Cerebellar cortex (tissue), 1 donor: ENCODE measurements at places on chromosomes 2 and 18.

GRCh38 chr18:12769644-12770440, 67.0 kb downstream of the PSMG2 start:
- DNase-seq = no peak

DNA sequence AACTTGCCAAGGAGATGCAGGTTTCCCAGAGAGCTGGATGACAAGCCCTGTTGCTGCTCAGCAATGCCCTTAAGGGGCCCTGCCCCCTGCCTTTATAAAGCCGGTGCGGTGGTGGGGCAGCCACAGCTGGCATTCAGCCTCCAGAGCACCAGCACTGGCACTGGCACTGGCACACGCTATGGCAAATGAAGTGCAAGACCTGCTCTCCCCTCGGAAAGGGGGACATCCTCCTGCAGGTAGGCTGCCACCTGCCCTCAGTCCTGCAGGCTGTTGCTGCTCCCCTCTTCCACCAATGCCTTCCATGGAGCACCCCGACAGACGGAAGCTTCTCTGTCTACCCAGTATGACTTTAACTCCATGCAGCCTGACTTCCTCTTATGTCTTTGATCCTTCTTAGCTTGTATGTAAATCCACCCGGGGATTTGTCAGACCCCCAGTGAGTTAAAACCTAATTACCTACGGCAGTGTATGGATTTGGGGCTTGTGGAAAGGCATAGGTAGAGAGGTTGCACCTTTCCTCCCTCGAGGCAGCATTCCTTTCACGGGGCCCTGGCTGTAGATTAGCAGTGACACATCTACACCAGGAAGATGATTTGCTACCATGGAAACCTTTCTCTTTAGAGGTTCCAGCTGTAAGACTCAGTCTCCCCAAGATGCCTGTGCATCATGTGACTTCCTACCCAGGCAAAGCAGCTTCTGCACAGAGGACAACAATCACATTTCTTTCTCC, at the start of gene DAPL1:
DAPL1 (plus strand) TSS at position 123 of the 730 bp plus-strand sequence; CDS start at position 179, 56 bp downstream.
- DNase-seq = no peak

GRCh38 chr18:45343365-45343764, 271.9 kb upstream of the SLC14A2 start:
- no peak for DNase-seq

DNA sequence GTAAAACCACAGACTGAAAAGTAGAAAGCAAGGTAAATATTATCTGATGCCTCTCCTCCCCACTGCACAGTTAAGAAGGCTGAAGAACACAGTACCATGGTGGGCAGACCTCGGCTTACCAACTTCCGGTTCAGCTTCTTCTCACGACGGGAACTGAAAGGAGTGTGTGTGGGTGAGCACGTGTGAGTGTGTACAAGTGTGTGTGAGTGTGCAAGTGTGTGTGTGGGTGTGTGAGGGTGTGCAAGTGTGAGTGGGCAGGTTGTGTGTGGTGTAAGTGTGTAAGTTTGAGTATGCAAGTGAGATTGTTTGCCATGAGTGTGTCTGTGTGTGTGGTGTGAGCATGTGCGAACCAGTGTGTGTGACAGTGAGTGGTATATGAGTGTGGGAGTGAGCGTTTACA, 103.5 kb downstream of the ADD2 start:
- no peak for DNase-seq

DNA sequence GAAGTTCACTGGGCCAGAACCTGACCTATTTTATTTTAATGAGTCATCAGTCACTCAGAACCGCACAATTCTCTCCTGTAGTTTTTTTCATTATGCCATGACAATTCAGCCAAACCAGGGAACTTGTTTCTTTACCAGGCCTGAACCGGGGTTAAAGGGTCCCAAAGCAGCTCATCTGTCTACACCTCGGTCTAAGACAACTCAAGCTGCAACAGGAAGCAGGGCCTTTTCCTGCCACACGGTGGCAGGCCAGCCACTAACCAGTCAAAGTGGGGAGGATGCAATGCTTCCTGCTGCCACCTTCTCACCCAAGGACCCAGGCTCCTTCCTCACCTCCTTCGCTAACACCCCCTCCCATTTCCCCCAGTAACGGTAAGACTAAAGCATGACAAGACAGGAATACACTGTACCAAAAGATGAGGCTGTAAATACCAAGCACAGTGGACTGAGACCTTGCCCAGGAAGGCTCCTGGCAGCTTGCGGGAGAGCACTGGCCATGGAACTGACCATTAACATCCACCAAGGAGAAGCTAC, 56.7 kb upstream of the ACKR3 start:
- DNase-seq = peak; percentile 51

- DNase-seq = no peak
Measured at GRCh38 chr18:59646963-59647307, 50.3 kb downstream of the CCBE1 start.

DNA sequence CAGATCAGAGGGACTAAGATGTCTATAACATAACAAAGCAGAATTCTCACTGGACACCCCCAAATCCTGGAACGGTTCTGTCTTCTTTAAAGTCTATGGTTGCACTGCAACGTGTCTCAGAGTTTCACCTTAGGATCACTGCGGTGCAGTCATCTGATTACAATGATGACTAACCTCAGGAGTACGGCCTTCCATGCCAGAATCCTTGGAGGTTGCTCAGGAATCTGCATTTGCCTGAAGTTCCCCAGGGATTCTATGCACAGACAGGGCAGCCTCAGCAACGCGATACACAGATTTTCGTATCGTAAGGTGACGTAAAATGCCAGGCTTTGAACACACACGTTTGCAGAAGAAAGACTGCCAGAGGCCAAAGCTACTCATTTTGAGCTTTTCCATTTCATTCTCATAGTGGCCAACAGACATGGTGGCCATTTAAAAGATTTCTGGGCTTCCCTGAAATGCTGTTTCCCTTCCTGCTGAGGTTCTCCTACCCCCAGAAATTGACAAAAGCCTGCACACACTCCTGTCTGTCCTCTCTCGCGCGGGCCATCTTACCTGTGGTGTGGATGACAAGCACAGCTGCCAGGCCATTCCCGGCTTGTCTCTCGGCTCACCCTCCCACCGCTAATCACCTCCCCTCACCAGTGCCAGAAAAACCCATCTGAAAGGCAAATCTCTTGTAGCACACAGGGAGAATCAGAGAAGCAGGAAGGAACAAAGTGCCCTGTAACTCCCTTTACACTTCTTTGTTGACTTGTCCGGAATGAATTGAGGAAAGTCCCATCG, 148.8 kb downstream of the ACKR3 start:
- DNase-seq = no peak

- no peak for DNase-seq
Measured at GRCh38 chr2:178016612-178017011, 56.0 kb downstream of the PDE11A start.

DNA sequence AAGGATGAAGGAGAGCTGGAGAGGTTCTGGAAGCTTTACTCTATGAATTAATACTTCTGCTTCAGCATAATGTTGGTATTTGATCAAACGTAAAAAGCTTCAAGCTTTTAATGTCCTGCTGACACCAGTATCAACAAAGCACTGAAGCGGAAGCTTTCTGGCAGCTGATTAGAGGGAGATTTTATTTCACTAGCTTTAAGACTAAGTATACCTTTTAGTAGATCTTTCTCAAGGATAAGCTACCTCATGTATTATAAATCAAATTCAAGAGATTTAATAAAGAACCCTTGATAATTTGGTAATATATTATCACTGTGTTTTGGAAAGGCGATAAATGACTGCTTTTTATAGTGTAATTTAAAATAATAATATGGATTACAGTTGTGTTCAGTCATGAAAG, 128.0 kb upstream of the CD302 start:
- DNase-seq = no peak

DNA sequence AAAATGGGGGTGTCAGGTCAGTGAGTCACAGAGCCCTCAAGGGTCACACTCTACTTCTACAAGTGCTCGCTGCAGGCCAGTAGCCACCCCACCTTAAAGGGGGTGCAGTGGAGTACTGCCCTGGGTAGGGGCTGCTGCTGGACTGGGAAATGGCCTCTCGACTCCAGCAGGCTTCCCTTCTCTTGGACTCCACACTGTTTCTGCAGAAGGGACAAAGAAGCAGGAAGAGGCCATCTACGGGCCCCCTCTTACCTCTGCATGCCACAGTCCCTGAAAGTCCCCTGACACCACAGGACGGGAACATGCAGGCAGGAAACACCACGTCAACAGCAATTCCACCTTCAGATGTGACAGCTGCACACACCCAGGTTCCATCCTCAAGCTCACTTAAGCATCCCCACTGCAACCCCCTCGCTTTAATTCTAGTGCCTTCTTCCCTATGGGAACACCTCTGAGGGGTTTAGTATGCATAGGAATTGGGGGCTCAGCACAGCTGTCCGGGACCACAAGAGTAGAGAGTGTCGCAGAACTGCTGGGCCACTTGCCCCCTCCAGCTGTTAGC, 22.3 kb downstream of the SNED1 start:
- DNase-seq = no peak

DNA sequence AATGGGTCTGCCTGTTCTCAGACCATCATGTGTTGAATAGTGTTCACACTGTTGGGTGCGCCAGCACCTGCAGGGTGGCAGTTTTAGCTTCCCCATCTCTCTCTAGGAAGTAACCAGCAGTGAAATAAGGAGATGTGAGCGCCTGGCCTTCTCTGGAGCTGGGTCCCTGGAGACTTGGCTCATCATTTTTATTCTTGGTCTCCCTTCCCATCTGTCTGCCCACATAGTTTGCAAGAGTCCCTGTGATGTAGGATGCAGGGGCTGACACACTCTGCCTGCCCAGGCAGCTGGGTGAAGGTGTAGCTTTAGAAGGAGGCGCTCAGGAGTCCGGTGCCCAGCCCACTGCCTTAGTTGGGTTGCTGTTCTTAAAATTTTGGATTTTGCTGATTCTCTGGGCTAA, 172.2 kb downstream of the LDLRAD4 start:
- DNase-seq = no peak

DNA sequence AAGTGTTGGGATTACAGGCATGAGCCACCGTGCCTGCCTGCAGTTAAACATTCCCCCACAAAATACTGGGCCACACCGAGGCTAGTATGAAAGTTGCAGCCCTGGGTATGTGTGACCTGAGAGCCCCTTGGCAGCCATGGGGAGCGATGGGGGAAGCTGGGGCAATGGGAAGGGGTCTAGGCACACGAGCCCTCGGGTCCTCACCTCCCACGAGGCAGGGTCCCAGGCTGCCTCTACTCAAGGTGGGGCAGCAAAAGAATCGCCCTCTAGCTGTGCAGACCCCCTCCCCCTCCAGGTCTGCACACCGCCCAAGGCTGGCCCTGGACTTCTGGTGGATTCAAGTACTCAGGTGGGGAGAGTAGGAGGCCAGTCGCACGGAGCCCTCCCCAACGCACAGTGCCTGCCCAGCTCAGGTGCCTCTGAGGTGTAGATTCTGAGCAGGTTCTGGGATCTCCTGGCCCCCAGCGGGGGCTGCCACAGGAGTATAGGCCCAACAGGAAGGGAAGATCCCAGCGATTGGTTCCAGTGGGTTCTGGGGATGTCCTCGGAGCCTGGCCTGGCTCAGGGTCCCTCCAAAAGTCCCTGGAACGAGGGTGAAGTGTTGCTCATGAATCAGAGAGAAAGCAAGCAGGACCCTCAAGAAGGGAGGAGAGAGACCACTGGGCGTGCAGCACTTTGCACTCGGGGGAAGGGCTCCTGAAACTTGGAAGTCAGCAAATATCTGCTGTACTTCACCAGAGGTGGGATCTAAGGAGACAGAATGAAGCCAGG, 2.6 kb downstream of the GPR35 start:
- DNase-seq = no peak
